ENCODE measurements at places on chromosomes 2 and 18.

- DNase-seq: no peak
Measured at GRCh38 chr2:102667072-102667471, 47.7 kb downstream of the SLC9A2 start.

DNA sequence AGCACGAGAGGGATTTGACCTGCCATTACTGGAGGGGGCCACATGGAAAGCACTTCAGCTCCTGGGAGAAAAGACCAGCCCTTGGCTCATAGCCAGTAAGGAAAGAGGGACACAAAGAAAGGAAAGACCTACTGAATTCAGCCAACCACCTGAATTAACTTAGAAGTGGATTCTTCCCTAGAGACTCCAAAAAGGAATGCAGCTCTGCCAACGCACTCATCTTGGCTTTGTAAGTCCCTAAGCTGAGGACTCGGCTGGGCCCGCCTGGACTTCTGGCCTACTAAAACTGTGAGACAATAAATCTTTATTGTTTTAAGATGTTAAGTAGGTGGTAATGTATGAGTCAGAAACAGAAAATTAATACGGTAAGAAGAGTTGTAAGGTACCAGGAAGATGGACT, 11.5 kb downstream of the ATF2 start:
- no peak for DNase-seq

DNA sequence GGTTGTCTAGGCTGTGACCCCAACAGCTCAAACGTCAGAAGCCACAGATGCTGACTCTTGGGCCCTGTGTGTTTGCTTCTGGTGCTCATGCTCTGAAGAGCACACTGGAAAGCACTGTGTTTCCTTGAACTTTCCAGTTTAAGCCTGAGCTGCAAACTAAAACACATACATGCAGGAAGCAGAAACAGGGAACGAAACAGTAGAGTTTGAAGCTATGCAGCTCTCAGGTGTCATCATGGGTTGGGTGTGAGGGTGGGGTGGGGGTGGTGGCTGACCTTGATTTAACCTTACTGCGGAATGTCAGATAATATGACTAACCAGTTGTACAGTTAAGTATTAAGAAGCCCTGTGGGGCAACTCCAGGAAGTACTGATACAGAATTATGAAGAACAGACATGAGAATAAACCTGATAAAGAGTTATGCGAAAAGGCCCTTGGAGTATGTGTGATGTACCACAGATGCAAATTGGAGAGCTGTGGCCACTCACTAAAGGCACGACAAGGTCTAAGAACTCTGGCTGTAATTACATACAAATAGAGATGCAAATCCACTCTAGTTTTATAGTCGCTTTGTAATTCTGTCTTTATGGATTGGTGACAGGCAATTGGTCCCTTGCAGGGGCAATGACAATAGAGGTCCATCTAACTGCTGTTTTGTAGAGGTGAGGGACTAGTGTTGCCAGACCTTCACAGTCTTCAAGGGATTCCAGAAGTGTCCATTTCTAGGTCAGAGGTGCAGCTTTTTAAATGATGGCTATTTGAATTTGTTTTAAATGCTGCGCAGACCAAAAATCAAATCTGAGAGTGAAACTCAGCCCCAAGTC, 273.1 kb downstream of the NAPG start:
- no peak for DNase-seq

GRCh38 chr18:49725809-49726674, 87.3 kb downstream of the ACAA2 start:
- DNase-seq: no peak

- DNase-seq: no peak
Measured at GRCh38 chr2:200122683-200123082, 167.3 kb downstream of the MAIP1 start.

- DNase-seq: no peak
Measured at GRCh38 chr2:150168595-150169236, 318.8 kb downstream of the RND3 start.

GRCh38 chr2:239780236-239780994, 244.7 kb downstream of the NDUFA10 start:
- no peak for DNase-seq

DNA sequence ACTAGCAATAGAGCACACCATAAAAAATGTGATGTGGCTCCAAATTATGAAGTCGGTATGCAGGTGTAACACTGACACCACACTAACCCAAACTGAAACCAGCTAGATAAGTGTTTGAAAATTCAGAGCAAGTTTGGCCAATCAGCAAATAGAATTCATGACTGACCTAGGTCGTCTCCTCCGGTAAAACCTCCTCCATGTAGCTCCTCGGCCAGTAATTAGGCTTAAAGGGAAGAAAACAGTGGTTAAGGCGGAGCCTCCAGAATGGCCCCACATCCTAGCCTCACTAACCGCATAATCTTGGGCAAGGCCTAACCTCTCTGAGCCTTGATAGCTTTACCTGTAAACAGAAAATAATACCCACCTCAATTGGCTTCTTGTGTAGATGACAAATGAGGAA, 30.1 kb downstream of the C1D start:
- DNase-seq: no peak

GRCh38 chr2:190791347-190791975, 89.2 kb upstream of the GLS start:
- DNase-seq: no peak

DNA sequence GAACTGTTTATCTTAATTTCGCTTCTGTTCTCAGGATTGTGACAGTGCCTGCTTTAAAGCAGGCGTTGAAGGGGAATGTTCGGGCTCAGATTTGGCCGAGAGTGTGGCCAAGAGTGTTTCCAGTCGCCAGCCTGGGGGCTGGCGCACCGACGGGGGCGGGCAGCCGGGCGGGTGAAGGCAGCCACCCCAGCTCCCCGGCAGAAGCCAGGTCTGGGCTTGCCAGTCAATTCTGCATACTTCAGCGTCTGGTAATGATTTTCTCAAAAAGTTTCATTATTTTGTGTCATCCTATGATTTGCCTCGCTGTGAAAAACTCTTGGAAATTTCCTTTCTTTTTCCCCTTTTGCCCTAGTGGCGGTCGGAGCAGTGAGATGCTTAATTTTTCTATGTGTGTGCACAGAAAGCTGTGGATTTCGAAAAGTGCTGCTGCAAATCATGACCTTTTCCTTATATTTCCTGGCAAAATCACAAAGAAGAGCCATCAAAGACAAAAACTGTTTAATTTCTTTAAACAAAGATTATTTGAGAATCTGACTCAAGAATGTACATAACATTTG, 856 bp downstream of the FAM228A start:
- no peak for DNase-seq

GRCh38 chr2:117850461-117850860, 36.0 kb downstream of the DDX18 start:
- DNase-seq: no peak

- DNase-seq: no peak
Measured at GRCh38 chr18:56889621-56890020, 238.5 kb downstream of the WDR7 start.

DNA sequence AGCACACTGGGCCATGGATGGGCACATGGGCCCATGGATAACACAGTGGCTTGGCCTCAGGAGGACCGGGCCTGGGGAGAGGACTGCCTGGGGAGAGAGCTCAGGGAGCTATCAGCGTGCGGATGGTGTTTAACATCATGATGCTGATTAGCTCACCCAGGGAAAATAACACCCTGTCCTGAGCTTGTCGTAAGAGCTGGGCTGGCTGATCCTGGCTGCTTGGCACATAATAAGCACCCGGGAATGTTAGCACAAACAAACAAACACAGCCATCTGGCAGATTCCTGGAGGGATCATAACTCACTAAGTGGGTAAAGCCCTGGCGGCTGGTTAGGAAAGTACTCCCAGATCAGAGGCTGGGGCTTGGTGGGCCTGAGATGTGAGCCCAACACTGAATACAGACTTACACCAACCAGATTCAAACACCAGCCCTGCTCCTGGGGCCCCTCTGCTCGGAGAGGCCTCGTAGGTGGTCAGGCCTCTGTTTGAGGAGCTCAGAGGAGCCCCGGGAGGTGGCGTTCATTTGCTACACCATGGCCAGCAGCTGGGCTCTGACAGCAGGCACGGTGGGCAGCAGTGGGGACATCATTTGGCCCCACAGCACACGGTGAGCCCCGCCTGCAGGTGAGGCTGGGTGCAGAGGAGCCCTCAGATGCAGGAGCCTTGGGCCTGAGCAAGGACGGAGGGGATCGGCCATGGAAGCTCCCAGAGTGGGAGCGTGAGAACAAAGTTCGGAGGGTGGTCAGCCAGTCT, 193.4 kb upstream of the HDAC4 start:
- DNase-seq: no peak
